Mucosa of descending colon (tissue), 3 donors: ENCODE measurements at places on chromosomes 7 and 10. TPM values are rescaled to one million over a fixed set of nuclear protein-coding genes. Genes with fewer than 3 reads are reported as not detected.

The FGFBP3 gene
- total RNA-seq: 0.85 TPM

The DGKI gene
- total RNA-seq: 0.36 TPM

The LIMK1 gene
- 12.1 TPM for total RNA-seq

The CALHM1 gene
- total RNA-seq: not detected

The FEZF1 gene
- not detected for total RNA-seq

The SH2B2 gene
- 2.7 TPM for total RNA-seq

The LAMB1 gene
- total RNA-seq: 165 TPM

The PILRA gene
- 7.8 TPM for total RNA-seq

- DNase-seq: no peak
Observed at GRCh38 chr7:35797311-35797710, 3.5 kb upstream of the SEPTIN7 start.

GRCh38 chr10:97647556-97647955 is 7.1 kb downstream of the PI4K2A start:
- no peak for DNase-seq

DNA sequence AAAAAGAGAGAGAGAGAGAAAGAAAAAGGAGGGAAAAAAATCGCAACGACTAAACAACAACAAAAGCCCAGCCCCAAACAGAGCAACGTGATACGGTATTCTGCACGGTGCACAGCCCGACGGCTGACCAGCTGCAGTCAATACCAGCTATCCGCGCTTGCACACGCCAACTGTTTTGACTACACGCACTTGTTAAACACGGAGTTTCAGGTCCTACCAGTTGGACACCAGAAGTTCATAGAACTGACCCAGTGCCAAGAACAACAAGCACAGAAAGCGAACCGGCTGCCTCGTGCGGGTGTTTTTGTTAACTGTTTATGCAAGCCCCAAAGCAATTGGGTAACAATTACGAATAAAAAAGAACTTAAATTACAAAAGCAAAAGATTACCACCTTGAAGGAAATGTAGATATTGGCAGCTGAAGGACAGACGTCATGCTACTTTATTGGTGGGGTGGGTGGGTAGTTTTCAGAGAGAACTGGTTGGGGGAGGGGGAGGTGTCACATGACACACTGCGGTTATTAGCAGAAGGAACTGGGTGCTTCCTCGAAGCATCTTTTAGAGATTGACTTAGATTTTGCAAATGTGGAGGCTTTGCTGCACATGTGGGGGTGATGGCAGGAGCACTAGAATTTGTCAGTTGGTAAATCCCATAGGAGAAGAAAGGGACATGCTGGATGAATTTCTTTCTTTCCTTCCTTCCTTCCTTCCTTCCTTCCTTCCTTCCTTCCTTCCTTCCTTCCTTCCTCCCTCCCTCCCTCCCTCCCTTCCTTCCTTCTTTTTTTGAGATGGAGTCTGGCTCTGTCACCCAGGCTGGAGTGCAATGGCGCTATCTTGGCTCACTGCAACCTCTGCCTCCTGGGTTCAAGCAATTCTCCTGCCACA is 110.6 kb upstream of the EFCAB10 start:
- DNase-seq: peak; percentile 70

DNA sequence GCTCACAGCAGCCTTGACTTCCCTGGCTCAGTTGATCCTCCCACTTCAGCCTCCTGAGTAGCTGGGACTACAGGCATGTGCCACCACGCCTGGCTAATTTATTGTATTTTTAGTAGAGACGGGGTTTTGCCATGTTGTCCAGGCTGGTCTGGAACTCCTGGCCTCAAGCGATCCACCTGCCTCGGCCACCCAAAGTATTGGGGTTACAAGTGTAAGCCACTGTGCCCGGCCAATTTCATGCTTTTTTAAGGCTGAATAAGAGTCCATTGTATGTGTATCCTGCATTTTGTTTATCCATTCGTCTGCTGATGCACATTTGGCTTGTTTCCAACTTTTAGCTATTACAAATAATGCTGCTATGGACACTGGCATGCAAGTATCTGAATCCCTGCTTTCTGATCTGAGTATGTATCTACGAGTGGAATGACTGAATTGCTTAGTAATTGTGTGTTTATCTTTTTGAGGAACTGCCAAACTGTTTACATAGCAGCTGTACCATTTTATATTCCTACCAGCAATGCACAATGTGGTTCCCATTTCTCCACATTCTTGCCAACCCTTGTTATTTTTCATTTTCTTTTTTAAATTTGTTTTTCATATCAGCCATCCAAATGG is 37.3 kb upstream of the TPST1 start:
- DNase-seq: no peak

DNA sequence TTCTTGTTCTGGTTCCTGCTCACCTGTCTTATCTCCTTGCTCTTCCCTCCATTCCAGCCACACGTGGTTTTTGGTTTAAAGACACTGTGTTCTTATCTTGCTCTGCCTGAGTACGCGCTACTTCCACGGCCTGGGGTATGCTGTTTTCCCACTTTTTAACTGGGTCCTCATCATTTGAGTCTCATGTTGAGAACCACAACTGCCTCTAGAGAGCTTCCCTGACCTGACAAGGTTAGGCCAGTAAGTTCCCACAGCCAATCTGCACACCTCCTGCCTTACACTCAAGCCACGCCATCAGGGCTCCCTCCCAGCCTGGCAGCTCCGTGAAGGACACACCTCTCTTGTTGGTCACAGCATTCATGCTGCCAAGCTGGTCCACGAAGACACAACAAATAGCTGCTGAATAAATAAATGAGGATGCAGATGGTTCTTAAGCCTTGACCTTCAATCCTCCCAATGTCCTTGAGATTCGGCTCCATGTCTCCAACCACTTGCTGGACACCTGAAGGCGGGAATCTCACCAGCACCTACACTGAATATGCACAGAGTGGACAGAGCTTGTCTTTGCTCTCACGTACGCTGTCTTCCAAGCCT is 201.7 kb upstream of the KLF14 start:
- no peak for DNase-seq

- no peak for DNase-seq
Observed at GRCh38 chr10:58107506-58107905, 160.2 kb downstream of the IPMK start.

DNA sequence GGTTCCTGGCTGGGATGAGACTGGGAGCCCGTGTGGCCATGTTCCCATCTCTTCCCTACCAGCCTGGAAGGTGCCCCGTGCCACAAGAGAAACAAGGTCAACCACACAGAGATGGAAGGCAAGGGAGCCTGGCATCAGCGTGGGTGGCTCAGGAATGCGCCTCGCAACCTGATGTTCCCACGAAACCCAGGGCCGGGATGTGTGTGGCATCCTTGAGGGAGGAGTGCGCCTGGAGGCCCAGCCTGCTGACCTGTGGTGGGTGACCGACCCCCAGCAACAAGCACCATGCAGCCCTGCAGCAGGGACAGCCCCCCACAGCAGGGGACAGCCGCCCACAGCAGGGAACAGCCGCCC is 267.2 kb downstream of the ELFN1 start:
- peak; percentile 15 for DNase-seq

GRCh38 chr7:76196786-76197185 is 4.9 kb upstream of the SRRM3 start:
- no peak for DNase-seq

GRCh38 chr10:75612904-75613684 is 181.7 kb downstream of the LRMDA start:
- DNase-seq: no peak

DNA sequence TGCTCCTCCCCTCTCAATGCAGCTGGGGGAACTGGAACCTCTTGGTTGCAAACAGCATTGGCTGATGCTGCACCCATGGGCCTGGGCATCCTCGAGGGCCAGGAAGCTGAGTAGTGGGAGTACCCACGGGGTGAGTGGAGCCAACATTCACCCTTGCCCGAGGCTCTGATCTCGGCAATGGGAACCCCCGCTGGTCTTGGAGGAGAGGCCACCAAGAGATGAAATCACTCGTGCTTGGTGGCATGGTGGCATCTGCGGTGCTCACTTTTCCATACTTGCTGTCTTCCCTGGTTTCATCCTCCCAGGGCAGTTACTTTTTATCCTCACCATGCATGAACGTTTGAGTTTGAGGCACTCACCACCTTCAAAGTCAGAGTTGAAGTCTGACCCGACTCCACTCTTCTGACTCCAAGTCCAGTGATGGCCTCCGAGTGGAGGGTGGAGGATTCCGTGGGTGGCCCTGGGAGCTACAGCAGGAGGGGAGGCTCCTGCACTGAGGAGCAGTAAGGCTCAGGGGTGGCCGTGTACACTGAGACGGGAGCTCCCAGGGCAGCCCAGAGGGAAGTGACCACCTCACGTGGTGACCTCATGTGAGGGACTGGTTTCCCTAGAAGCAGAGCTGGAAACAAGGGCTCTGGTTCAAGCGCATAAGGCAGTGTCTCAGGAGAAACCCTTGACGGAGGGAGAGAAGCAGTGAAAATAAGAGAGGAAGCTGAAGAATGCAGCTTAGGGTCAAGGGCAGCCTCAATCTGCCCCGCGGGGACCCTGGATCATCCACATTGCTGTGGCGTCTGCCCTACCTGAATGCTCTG is 349.1 kb downstream of the TCERG1L start:
- no peak for DNase-seq

- no peak for DNase-seq
Observed at GRCh38 chr7:20906801-20907453, 120.2 kb upstream of the SP8 start.

DNA sequence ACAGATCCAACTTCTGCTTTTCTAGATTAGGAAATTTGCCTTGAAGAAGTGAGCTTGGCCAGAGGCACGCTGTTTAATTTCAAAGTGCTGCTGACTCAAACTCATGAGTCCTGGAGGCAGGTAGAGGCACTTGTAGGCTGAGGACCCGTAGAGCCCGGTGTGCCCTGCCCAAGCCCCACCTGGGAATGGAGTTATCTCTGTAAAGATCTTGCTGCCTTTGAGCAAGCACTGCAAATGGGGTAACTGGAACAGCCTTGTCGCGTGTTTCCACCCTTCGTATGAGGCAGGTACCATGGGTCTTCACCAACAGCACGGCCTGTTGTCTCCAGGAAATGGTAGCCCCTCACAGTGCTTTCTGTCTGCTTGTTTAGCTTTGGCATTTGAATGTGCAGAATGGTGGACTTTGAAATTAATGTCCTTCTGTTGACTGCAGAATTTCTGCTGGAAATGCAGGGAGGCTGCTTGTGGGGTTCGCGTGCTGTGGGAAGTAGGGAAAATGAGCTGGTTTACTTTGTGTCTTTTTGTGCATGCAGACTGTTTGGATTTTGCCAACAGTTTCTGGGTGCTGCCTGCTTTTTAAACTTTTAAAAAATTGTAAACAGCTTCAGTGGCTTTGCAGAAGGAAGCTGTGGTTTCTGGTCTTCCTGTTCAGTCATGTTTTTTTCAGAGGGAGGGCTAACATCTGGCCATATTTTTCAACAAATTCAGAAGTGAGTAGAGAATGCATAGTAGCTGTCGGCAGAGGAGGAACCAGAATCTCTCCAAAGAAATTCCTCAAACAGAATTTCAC is 27.2 kb downstream of the CCM2 start:
- no peak for DNase-seq

DNA sequence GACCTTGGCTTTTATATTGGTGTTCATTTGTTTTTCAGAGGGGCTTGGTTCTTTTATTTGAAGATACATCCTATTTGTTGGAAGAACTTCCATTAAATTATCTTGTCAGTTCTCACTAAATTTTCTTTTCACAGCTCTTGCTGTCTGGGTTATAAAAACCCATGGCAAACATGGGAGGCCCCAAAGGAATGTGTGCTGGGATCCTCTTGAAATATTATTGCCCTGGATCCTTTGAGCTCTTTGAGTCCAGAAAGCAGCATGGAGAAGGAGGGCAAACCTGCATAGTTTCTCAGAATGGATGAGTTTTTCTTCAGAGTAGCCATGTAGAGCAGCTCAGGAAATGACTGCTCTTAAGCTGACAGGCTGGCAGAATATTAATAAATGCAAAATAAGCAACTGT is 187.4 kb downstream of the CTTNBP2 start:
- DNase-seq: no peak

DNA sequence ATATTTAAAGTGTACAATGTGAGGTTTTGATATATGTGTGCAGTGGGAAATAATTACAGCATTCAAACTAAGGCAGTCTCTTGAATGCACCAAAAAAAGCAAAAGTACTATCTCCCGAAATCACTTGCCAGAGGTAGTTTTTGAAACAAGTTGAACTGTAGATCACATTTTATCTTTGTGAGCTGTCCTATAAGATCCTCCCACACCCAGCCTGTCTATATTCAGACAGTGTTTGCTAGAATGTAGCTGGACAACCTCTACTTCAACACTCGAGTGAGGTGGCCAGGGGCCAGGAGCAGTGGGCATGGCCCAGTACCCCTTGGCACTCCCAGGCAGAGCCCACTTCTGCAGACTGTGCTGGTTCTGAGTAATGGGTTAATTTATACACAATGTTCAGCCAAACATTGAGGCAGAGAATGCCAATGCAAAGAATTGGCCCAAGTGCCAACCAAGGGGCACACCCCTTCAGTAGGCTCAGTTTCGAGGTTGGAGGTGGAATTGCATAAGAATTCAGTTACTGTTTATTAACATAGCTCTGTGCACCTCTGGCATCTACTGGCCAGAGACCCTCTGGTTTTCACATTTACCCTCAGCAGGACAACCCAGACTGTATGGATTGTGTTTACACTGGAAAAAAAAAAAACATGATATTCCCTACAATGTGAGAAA is 70.5 kb downstream of the AHR start:
- no peak for DNase-seq

- DNase-seq: no peak
Observed at GRCh38 chr10:91541481-91541880, 91.4 kb downstream of the PPP1R3C start.

GRCh38 chr10:75428434-75429158 is 2.8 kb upstream of the LRMDA start:
- DNase-seq: no peak
